ENCODE measurements at places on chromosomes 11 and 22.

DNA sequence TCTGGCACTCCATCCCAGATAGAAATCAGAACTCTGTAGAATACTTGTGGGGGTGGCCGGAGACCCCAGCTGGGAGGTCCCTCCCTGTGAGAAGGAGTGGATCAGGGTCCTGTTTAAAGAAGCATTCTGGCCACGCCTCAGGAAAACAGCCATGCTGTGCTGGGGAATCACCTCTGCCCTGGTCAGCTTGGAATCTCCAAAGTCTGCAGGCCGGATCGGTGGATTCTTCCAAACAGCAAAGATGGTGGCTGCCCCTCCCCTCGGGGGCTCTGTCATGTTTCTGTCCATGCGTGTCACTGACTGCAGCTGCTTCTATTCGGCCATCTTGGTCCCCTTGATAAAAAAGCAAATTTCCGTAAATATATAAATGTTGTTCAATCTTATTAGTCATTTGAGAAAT is 365.9 kb downstream of the JRKL start:
- DNase-seq: no peak

- no peak for DNase-seq
Observed at GRCh38 chr11:100830978-100831732, 144.1 kb downstream of the ARHGAP42 start.

GRCh38 chr11:119361056-119361787 is 14.7 kb upstream of the MFRP start:
- DNase-seq: no peak

DNA sequence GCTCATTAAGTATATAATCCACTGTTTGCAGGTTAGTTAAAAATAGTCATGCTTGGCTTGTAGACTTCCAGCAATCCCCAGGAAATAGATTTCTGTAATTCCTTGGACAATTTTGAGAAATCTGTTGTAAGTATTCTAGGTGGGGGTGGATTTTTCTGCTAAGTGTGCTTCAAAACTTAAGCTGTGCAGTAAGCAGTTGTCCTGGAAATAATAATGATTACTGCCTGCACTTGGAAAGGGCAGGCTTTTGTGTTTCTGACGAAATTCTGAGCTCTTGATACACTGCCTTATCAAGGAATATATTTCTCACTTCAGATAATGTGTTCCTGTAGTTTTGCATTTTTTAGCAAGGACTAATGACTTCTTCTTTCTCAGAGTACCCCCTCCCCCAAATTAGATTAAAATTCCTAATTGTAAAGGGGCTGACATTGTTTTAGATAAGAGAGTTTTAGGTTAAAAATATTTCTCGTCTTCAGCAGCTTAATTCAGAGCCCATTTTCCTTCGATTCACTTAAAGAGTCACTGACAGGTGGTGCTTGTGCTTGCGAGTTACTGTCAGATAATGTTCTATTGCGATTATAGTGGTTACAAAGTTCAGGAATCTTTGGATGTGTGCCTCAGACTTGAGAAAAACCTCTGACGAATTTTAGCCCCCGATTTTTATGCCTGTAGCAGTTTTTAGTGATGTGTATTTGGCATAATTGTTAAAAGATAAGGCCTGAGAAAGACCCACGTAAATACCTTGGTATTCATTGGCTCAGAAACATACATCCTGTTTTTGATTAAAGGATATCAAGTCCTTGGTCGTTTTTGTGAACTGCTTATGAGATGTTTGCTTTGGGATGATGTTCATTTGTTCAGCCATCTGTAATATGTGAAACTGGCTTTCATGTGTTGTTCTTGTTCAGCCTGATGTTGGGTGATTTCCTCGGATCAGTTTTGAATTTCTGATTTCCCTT is 120.5 kb downstream of the HIPK3 start:
- no peak for DNase-seq

DNA sequence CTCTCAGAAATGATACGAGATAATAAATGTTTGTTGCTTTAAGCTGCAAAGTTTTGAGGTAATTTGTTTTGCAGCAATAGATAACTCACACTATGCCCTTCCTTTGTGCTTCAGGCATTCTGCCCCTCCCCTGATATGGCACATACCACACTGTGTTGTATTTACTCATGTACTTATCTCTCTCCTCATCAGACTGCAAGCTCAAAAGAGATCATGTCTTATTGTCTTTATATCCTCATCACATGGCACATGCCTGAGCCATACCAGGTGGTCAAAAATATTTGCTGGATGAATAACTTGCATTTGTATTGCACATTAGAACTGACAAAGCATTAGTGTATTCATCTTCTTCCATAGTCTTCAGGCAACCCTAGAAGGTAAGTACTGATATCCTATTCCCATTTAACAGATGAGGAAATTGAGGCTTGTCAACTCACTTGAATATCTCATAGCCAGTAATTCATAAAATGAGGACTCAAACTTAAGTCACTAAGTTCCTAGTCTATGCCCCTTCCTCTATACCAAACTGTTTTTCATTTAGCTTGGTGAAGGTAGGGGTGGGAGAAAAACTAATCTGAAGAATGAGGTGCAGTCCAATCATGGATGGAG is 83.9 kb upstream of the EED start:
- no peak for DNase-seq

DNA sequence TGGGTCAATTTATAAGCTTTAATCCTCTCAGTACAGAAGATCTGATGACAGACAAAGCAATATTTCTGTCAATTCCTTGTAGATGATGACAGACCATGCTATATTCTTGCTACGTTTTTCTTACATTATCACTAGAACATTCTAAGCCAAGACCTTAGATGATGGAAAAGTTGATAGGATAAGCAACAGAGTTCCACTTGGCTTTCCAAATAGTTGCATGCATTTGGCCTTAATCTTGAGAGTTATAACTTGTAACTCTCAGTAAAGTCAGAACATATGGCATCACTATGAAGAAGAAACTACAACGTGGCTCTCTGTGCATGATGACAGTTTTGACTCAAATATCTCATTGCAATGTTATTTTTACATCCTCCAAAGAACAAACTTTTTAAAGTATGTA is 544.3 kb upstream of the LRRC4C start:
- no peak for DNase-seq

GRCh38 chr22:43782448-43782847 is 29.7 kb downstream of the EFCAB6 start:
- DNase-seq: no peak

GRCh38 chr11:9601037-9601875 is 27.8 kb downstream of the WEE1 start:
- DNase-seq: no peak

GRCh38 chr11:111429066-111429506 is 50.0 kb upstream of the POU2AF1 start:
- peak; percentile 36 for DNase-seq

GRCh38 chr22:42169055-42169469 is 38.5 kb upstream of the CYP2D6 start:
- DNase-seq: peak; percentile 19

DNA sequence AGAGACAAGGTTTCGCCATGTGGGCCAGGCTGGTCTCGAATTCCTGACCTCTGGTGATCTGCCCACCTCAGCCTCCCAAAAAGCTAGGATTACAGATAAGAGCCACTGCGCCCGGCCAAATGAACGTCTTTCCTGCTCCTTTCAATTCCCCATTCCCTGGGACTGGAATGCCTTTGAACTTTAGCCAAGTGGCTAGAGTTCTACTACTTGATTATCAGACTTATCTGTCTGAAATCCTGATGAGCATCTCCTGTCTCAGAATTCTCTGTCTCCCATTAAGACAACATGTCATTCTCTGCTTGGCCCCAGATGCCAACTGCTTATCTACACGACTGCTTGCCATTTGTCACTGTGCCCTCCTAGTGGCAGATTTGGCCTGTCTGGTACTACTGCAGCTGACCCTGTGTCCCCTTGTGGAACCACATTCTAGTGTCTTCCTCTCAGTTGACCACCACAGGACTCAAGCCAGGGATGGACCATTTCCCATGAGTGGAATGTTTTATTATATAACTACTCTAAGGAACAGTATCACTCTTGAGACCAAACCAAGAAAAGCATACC is 33.1 kb upstream of the IPO7 start:
- DNase-seq: no peak

GRCh38 chr11:128342511-128343134 is 244.7 kb downstream of the ETS1 start:
- DNase-seq: no peak

- no peak for DNase-seq
Observed at GRCh38 chr11:27116684-27117083, 76.1 kb downstream of the BBOX1 start.

DNA sequence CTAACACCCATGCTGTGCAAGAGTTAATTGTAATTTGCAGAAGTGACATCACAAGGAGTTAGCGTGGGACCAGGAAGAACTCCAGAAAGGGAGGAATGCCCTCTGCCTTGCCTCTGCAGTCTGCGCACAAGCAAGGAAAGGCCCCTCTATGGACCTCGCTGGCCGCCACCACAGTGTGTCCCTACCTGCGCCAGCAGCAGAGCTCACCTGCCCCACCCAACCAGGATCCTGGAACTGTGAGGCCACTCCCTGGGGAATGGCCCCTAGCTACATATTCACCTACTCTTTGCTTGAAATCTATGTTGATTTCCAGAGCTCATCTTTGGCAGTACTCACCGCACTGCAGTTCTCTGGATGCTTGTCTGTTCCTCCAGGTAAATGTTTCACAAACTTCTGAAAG is 72.0 kb upstream of the MTNR1B start:
- DNase-seq: no peak

- no peak for DNase-seq
Observed at GRCh38 chr11:60563553-60564235, 48.5 kb downstream of the MS4A13 start.

DNA sequence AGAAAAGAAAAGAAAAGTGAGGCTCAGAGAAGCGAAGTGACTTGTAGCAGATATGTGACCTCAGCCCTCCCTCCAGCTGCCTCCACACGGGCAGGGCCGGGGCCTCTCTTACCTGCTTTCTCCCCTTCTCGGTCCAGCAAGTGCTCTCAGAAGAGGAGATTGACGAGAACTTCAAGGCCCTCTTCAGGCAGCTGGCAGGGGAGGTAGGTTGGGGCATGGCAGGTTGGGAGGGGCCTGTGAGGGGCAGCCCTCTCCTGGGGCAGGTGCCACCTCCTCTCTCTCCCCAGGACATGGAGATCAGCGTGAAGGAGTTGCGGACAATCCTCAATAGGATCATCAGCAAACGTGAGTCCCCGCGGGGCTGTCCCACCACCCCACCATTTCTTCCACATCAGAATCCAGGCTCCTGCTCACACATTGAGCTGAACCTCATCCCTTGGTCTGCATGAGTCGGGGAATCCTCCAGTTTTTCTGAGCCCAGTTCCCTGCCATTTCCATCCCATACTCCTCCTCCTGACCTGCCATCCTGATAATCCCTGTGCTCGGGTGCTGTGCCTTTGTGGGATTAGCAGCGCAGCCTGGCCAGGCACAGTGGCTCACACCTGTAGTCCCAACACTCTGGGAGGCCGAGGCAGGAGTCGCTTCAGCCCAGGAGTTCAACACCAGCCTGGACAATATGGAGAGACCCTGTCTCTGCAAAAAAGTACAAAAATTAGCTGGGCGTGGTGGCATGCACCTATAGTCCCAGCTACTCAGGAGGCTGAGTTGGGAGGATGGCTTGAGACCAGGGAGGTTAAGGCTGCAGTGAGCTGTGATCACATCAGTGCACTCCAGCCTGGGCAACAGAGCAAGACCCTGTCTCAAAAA is 26.4 kb downstream of the CAPN1 start:
- DNase-seq: no peak

DNA sequence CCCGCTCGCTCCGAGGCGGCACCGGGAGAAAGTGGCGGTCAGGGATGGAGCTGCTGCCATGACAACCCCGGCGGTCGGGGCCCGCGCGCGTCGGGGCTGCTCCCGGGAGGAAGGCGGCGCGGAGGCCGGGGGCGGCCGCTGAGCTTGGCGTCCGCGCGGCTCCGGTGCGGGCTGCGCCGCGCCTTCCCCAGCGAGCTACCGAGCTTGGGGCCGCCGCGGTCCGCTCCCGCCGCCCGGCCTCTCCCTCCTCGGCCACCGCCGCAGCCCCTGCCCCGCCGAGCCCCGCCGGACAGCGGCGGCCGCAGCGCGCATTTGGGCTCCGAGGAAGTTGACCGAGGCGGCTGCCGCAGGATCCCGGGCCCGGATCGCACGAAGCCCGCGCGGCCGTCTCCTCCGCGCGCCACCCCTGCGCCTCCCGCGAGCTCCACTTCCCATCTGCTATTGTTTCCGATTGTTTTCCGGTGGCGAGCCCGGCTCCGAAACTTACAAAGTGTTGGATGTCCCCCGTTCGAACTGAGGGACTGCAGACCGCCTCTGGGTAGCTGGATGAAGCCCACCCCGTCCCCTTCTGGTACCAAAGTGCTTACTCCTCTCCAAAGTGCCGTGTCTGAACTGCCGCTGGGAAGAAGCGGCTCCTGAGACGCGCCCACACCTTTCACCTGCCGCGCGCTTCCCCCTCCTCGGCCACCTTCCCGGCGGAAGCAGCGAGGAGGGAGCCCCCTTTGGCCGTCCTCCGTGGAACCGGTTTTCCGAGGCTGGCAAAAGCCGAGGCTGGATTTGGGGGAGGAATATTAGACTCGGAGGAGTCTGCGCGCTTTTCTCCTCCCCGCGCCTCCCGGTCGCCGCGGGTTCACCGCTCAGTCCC is 540.3 kb downstream of the NTM start:
- DNase-seq: no peak

GRCh38 chr22:42994917-42995562 is 19.9 kb downstream of the PACSIN2 start:
- DNase-seq: peak; percentile 82

GRCh38 chr11:108206171-108206570 is 16.3 kb downstream of the NPAT start:
- no peak for DNase-seq

- DNase-seq: no peak
Observed at GRCh38 chr11:31764766-31765165, 46.4 kb downstream of the PAX6 start.

DNA sequence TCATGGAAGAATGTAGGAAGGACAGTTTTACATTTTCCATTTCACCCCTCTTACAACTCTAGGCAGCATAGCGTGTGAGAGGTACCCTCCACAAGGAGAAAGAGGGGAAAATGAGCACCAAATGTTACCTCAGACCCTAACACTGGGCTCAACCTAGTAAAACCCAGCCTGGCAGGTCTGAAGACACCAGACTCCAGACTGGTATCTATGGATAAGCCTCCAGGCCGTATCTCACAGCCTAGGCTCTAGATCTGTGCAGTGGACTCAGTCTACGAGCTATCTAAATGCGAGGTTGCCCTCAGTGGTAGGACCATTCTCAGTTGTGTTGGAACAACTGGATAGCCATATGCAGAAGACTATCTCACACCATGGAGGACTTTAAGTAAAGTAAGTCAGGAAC is 10.5 kb downstream of the TRIM5 start:
- no peak for DNase-seq

DNA sequence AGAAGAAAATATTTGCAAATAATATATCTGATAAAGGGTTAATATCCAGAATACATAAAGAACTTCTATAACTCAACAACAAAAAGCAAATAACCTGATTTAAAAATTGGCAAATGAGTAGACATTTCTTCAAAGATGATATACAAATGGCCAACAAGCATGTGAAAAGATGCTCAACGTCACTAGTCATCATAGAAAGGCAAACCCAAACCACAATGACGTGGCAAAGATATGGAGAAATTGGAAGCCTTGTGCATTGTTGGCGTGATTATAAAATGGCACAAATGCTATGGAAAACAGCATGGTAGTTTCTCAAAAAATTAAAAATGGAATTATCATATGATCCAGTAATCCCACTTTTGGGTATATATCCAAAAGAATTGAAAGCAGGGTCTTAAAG is 466.3 kb downstream of the TBC1D22A start:
- DNase-seq: no peak
